Daoy (cell line): ENCODE measurements at places on chromosomes 7 and 10. TPM values are rescaled to one million over a fixed set of nuclear protein-coding genes. Genes with fewer than 3 reads are reported as not detected.

GRCh38 chr10:46555713-46556514, 544 bp downstream of the GPRIN2 start:
- DNase-seq: no peak

Gene GPR26
- 0.11 TPM in 1 of 2 replicates, not detected in the other for total RNA-seq

Gene FEZF1
- 0.03 and 0.69 TPM in 2 replicates for total RNA-seq

GRCh38 chr10:103933557-103934121, 15.7 kb upstream of the STN1 start:
- DNase-seq: no peak

DNA sequence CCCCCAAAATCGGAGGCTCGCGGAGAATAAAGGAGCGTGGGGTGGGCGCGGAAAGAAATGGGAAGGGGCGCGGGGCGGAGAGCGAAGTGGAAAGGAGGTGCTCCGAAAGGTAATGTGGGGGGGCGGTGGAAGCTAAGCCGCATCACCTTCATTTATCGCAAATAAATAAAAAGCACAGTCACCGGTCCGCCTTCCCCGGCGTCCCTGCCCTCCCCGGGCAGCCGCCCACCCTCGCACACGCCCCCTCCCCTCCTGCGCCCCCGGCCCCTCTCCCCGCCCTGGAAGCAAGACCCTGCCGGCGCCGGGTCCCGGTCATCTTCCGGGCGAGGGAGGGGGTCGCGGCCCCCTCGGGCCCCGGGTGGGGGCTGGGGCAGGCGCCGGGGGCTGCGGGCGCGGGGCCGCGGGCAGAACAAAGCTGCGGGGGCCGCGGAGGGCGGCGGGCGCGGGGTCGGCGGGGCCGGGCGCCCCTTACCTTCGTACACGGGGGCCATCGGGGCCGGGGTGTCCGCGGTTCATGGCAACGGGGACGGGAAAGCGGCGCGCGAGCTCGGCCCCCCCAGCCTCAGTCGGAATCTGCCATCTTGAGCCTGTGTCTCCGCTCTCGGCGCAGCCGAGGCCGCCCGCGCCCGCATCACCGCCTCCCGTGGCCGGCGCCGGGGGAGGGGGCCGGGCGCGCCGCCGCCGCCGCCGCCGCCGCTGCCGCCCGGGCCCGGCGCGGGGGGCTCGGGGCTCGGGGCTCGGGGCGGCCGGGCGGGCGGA, 486 bp downstream of the HIPK2 start:
- peak; percentile 40 for DNase-seq

DNA sequence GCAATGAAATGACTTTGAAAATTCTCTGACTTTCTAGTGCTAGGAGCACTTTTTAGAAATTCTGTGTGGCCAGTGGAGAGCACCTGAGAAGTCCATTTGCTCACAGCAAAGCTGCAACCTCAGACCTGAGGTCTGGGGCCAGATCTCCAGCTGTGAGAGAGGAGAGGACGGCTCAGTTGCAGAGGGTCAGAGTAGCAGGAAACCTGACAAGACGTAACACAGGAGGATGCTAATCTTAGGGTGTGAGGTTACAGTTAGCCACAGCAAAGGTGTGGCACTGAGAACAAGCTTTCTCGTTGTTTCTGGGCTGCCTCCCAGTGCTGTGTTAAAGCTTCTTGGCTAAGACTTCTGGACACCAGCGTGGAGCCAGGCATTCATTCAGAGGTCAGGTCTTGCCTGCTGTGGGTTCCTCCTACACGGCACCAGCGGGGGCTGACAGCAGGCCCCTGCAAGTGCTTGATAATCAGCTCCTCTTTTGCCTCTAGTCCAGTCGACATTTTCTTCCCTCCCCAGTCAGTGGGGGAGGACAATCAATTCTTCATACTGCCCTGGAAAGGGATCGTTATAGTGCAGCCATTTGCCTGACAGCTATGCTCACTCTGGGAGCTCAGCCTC, 435.4 kb upstream of the DPP6 start:
- no peak for DNase-seq
